ENCODE measurements at places on chromosomes 3 and 15.
A peak's percentile ranks its signal among the peaks of the same experiment; 100 is the strongest.

- DNase-seq = no peak
Measured at GRCh38 chr15:60162968-60163355, 158.9 kb downstream of the FOXB1 start.

DNA sequence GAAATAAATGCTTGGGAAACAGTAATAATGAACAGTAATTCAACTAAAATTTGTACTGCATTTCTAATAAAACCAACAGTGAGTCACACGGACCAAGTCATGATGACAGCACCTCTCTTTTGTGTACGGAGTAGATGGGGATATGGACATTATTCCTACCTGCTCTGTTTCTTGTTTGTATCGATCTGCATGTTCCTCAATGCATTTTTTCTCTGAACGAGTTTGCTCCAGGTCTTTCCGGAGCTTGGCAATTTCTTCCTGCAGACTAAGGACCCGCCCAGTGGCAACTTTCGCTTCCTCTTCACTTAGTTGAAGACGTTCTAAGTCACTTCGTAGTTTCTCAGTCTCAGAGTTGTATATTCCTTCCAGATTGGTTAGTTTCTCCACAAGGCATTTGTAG lies 74.4 kb upstream of the MYO5C start:
- no peak for DNase-seq

DNA sequence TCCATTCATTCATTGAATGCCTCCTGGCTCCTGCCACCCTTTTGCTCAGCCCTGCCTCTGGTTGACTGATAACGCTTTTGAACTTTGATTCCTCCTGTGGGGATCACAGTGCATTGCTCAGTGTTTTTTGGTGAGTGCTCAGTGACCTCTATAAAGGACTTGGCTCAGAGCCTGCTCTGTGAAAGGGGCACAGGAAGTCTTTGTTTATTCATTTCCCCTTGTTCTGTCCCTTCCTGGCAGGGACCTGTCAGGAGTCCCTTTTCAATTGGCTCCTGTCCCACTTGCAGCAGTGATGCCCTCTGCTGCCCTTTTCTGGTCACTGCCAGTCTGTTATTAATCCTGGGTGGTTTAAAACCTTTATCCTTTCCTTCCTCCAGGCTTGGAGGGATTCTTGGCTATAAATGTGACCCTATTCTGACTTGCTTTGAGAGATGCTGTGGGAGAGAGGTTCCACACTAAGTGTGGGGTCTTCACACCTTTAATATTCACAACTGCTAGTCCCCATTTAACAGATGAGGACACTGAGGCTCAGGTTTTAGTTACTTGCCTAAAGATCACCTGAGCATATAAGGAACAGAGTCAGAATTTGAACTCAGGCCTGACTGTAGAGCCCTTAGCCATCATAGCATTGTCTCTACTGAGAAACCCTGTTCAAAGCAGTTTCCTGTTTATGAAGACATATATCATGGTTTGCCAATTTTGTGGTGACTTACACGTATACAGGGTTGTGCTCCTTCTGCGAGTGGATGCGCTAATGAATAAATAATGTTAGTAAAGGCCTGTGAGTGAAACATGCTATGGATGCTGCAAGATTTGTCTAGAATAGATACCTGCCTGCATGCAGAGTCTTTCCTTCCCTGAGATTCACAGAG lies 23.2 kb upstream of the TATDN2 start:
- peak; percentile 76 for DNase-seq

DNA sequence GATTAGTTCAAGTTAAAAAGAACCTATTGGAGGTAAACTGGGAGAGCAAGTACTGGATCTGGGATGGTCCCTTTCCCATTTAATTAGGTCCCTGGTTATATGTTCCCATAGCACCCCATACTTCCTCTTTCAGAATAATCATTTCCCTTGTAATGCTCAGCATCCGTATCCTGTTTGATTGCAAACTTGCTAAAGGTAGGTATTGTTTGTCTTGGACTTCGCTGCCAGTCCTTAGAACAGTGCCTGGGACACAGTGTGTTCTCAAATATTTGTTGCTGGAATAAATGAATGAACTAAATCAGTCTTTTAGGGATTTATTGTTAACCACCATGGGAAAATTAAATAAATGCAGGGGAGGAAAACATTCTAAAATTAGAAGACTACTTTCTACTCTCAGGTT lies 299.8 kb downstream of the GRM7 start:
- DNase-seq = no peak

DNA sequence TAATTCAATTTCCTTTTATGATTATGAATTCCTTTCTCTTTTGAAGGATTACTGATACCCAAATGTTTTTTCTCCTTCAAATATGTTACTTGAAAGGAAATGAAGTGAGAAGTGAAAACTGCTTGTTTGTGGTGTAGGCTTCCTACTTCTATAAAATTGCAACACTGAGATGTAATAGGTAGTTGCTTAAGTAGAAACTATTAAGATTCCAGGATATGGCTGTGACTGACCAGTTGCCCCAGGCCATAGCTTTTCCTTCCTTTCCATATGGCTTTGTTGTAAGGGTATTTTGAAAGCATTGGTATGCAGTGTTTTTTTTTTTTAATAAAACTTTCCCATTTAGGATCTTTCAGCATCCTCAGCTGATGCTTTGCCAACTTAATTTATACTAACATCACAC lies 28.5 kb downstream of the DNAJC13 start:
- DNase-seq = no peak

DNA sequence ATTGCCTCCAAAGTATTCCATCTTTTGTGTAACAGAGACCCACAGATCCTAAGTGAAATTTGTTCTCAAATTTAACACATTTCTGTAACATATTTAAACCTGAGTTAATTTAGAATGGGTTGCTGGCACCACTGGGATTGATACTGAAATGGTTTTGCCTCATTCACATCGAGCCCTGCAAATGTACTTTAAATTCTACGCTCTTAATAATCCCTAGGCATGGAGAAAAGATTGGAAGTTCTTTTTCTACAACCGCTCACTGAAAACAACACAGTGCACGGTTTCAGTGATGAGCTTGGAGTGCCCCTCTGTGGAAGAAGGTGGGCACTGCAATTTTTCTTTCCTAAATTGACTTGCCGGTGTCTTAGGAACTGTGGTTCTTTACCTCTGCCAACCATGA lies 109.9 kb upstream of the ATP11B start:
- DNase-seq = peak; percentile 53

DNA sequence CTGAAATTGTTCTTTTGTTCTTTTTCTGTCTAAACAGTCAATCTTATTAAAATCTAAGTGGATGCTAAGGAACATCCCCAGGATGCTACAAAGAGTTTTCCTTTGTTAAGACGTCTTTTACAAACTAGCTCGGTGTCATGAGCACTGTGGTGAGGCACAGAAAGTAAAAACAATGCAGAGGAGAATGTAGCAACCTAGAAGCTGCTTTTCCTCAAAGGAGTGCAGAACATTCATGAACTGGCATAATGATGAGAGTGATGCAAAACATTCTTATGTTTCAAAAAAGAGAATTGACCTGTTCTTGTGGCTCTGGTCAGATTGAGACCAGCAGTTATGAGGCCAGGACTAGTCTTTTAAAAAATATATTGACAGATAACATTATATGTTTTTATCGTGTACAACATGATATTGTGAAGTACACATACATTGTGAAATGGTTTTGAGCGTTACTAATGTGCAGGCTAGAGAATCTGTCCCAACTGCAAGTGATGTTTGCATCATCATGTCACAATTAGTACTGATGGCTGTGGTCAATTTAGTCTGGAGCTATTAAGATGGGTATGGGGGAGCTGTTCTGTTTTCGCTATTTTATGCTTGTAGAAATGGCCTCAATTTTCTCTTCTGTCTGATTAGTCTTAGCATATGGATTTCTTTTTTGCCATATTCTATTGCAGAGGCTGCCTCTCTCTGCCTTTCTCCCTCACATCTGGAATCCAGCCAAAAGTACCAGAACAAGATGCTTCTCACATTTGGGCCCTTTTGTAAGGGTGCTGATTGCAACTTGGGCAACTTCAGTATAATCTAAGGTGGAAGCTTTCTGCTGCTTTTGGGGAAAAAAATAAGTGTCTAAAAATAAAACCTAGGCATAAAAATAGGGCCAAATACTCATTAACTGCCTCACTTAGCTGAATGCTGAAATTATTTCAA lies 50.2 kb downstream of the HHLA2 start:
- no peak for DNase-seq

All from CD4-positive, alpha-beta T cell treated with Interleukin-15 for 4 hours (primary cell).